ENCODE measurements at places on chromosomes 3 and 15.

DNA sequence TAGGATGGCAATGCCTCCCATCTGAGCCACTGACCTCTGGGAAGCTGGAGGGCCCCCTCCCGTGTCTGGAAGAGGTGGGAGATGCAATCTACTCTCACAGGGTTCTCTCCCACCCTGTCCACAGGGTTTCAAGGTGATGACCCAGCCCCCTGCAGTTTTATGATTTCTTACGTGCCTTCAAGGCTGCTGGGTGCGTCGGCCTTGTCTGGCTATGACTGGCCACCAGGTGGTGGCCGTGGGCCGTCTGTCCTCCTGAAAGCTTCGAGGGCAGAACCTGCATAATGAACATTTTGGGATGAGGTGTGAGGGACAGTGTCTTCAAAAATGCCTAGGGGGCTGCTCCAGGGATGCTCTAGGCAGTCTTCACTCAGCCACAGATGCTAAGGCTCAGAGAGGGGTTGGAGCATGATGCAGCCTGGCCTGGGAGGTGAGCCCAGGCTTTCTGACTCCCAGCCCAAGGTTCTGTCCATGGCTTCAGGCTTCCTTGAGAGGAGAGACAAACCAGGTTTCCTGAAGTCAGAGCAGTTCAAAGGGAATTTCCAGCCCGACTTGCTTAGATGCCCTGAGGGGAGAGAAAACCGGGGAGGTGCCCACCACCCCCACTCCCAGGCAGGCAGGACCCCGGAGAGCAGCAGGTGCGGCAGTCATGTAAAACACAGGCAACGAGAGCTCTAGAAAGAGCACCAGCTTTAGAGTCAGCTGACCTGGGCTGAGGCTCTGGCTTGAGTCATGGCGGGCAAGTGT lies 18.7 kb downstream of the ISG20 start:
- DNase-seq, result no peak

GRCh38 chr3:5017925-5018531 lies 38.8 kb downstream of the BHLHE40 start:
- no peak for DNase-seq

DNA sequence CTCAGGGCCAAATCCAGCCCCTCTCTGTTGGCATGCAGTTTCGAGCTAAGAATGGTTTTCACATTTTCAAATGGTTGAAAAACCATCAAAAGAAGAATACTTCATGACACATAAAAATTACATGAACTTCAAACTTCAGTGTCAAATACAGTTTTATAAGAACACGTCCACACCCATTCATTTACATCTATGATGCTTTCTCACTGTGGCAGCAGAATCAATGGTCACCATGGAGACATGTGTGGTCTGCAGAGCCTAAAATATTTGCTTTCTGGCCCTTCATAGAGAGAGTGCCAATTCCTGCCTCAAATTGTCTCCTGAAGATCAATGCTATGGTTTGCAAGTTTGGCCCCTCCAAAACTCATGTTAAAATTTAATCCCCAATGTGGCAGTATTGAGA lies 405.8 kb downstream of the OCA2 start:
- no peak for DNase-seq

- no peak for DNase-seq
Observed at GRCh38 chr3:178159691-178160220, 376.5 kb upstream of the KCNMB2 start.

DNA sequence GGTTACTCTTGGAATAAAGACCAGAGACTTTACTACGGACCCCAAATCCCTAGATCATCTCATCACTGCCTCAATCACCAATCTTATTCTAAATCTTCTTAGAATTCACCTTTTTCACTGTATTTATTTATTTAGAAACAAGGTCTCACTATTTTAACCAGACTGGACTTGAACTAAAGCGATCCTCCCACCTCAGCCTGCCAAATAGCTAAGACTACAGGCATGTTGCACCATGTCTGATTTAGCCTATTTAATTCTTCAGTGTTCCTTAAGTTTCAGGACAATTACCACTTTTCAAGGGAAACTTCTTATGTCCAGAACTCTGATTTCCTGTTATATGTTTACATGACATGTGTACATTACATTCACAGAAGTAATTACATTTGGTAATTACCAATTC lies 238.0 kb upstream of the COL8A1 start:
- DNase-seq, result no peak

DNA sequence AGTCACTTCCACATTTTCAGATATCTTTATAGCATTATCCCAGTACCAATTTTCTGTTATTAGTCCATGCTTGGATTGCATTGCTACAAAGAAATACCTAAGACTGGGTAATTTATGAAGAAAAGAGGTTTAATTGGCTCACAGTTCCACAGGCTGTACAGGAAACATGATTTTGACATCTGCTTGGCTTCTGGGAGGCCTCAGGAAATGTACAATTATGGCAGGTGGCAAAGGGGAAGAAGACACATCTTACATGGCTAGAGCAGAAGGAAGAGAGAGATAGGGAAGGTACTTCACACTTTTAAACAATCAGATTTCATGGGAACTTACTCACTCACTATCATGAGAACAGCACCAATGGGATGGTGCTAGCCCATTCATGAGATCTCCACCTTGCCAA lies 172.3 kb upstream of the GPR149 start:
- no peak for DNase-seq

GRCh38 chr15:68783226-68784058 lies 37.3 kb downstream of the ANP32A start:
- peak; percentile 32 for DNase-seq

DNA sequence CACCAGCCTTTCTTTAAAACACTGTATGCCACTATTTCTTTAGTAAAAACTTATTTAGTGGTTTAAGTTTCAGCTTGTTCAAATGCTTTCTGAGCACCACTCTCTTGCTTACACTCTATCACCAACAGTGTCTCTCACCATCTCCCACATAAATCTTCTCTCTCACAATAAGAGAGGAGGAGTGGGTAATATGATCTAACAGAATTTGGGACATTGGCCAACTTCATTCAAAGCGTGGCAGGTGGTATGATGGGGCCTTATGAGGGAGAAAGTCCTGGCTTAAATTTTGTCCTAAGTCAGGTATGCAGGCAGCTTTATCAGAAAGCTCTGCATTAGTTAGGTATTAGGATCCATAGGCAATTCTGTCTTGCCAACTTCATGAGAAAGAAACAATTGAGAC lies 1132.5 kb downstream of the TUSC7 start:
- no peak for DNase-seq

GRCh38 chr3:14404186-14404585 lies 1.8 kb downstream of the SLC6A6 start:
- DNase-seq, result no peak

DNA sequence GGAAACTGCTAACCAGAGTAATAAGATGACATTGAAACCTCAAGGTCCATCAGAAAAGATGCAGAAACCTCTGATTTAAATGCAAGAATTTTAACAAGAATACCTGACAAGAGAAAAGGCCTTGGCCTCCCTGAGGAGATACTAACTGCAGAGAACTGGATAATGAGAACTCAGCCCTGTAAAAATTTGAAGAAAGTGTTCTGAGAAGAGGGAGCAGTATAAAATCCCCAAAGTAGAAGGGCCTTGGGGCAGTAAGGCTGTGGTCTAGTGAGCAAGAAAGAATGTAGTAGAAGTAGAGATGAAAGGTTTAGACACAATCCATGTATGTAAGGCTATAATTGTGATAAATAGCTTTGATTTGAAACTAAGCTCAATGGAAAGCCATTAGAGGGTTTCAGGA lies 394.1 kb downstream of the ZBBX start:
- DNase-seq, result no peak

GRCh38 chr3:164371681-164372080 lies 706.6 kb downstream of the SI start:
- no peak for DNase-seq

GRCh38 chr15:52246686-52247431 lies 48.7 kb downstream of the MYO5C start:
- no peak for DNase-seq

DNA sequence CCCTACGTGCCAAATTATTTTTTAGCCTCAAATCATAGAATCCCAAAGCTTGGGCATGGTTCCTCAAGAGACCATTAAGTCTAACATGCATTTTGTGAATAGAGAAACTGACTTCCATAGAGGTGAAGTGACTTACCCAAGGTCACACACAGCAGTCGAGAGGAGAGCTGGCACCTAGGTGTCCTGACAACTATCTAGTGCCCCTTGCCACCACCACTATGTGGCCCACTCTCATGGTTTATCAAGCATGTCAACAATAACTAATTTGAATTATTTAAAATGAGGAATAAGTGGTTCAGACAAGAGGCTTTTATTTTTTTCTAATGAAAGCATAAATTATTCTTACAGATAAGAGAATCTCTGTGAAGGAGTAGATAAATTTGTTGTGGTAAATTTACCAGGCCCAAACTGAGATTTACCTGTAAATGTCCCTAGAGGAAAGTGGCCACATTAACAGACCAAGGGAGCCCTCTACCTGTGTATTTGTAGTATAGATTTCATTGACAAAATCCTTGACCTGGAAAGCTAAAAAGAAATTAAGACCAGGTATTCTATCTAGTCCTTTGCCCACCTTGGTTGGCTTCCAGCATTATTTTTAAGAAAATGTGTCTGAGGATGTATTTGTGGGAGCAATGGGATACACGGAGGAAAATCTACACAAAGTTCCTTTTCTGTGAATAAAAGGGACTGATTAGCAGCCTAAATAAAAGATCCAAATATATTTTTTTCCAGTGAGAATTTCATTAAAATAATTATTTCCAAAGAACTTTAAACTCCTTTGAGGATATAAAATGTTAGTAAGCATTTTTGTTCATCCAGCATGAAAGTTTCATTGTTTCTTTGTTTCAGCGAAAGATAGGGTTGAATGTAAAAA lies 49.1 kb downstream of the IQCH start:
- DNase-seq, result no peak

GRCh38 chr3:138326866-138327595 lies 2.6 kb downstream of the NME9 start:
- no peak for DNase-seq

DNA sequence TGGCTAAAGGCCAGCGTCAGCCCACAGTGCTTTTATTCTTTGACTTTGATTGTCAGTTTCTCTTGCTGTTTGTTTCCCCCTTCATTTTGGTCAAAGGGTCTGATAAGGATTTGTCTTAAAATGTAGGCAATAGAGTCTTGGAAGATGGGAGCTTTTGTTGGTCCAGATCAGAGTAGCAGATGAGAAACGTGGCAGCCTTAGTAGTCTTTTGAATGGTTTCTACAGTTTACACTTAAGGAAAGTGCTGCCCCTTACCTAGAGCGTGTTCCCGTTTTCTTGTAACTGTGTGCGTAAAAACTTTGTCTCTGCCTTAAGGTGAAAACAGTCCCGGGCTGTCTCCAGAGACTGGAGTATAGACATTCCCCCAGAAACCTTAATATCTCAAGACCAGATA lies 630 bp downstream of the LXN start:
- no peak for DNase-seq

- no peak for DNase-seq
Observed at GRCh38 chr3:98182196-98182595, 15.7 kb downstream of the OR5H15 start.

DNA sequence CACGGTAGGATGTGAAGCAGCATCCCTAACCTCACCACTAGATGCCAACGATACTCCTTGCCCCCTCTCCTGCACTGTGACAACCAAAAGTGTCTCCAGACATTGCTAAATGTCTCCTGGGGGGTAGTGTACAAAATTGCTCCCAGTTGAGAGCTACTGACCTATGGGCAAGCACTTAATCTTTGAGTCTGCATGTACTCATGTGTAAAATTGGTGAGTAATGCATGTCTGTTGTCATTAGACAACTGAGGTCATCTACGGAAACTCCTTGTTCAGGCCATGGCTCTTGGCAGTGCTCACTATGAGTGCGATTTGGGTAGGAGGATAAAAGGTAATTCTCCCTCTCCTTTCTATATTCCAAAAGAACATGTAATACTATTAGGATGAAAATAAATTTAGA lies 29.2 kb downstream of the PDHB start:
- DNase-seq, result no peak

DNA sequence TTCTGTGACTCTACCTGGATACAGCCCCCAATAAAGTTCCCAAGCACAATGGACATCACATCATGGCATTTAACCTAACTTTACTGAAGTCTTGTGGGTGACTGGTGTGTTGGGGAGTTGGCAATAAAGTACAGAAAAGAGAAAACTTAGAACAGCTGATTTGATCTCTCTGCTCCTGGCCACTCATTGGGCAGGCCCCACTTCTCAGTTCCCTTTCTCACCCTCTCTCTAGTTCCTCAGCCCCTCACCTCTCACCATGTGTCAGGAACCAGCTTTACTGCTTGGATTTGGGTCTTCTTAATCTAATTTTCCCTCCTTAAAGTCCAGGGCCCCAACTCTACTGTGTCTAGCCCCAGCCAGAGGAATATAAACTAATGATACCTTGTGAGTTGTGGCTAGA lies 713 bp upstream of the MUC13 start:
- DNase-seq, result no peak

DNA sequence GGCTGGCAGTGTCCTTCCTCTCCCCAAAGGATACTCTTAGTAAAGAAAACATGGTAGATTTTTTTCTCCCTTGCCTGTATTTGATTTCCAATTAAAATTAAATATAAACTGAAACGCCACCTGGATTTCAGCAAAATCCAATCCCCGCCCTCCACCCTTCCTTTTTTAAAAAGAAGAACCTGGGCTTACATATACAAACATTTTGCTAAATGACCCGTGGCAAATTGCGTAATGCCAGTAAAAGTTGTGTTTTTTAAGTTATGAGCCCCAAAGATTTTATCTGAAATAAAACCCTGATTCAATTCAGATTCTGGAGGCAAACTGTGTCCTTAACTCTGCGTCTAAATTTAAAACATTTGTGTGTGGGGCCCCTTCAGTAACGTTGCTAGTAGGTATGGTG lies 403.0 kb downstream of the FOXP1 start:
- no peak for DNase-seq

DNA sequence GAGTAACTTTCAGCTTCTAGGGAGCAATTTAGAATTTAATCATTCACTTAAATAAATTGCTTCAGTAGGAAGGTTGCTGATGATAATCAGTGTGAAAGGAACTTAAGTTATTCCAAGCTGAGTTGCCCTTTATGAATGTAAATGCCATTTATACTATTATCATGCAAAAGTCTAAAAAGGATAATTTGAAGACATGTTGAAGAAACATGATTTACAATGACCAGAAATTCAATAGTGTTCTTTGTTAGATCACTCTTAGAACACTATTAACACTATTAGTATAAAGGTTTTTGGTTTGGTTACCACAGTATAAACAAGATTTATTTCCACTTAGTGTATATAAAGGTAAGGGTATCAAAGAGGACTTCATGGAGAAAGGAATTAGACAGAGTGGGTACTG lies 1.6 kb downstream of the OR4F6 start:
- no peak for DNase-seq

DNA sequence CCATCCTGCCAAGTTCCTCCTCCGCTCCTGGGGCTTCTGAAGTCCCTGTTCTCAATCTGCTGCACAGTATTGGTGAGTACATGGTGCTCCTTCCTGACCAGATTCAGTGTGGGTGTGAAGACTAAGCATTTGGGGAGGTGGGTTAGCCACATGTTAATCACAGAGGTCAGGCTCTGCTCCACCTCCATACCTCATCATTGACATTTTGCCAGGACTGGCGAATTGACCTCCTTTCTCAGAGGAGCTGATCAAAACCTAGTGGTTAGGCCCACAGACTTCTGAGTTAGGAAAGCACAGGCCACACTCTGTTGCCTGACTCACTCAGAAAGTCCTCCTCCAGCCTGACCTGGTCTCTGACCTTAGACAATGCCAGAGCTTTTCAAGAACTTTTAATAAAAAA lies 8.4 kb upstream of the RPS17 start:
- DNase-seq, result no peak

Data from activated CD4-positive, CD25-positive, alpha-beta regulatory T cell (primary cell).